ENCODE measurements at places on chromosomes 7 and 10. TPM values are rescaled to one million over a fixed set of nuclear protein-coding genes. Genes with fewer than 3 reads are reported as not detected.

DNA sequence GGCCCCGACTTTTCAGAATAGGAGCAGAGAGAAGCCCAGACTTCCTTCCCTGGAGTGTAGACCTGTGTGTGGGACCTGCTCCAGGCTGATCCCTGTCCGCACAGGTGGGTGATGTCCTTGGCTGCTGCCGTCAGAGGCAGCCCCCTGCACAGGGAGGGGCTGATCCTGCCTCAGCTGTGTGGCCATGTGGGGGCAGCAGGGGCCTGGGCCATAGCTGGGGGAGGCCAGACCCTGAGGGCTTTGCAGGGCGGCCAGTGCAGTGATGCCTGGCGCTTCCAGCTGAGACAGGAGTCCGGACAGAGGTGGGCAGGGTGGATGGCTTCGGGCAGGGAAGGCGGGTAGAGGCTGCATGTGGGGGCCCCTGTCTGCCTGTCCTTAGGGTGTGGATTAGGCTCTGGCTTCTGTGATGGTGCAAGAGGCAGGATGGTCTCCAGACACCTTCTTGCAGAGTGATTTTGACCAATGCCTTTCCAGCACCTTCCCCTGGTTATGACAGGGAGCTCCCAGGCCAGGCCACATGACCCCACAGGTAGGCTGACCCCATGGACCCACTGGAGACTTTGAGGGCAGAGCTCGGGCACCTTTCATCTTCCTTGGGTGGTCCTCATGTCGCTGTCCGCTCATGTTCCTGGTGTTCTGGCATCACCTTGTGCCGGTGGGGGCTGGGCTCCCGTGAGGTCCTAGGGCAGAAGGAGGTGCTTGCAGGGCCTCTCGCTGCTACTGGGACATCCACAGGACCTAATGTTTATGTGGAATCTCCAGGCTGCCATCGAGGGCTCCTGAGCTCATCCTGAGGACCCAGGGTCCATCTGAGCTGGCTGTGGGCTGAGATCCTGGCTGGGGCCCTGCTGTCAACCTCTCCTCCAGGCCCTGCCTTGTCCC lies 141.5 kb downstream of the ADCY1 start:
- H3K27ac ChIP-seq = no peak overlapping the region
- H3K4me1 ChIP-seq = no peaks in the 10 kb centered on the region
- no peaks in the 10 kb centered on the region for H3K36me3 ChIP-seq
- no peak overlapping the region for H3K4me3 ChIP-seq
- H3K27me3 ChIP-seq = no peaks in the 10 kb centered on the region

DNA sequence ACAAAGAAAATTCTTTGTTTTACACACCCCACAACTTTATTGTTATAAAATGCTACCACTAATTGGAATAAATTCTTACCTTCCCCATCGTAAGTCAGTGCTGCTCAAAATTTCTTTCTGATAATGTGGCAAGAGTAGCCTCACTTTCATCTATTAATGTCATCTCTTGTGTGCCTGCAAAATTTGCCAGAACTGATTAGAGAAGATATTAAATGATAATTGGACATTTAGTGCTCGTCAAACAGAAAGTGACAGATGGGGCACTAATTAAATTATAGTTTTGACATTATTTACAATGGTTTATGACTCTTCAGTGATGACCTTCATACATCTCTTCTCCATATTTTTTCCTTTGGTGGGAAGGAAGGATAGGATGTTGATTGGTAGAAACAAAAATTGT lies 690.9 kb downstream of the NXPH1 start:
- H3K36me3 ChIP-seq = no peaks in the 10 kb centered on the region
- H3K4me3 ChIP-seq = no peak overlapping the region
- H3K4me1 ChIP-seq = no peaks in the 10 kb centered on the region
- H3K27ac ChIP-seq = no peak overlapping the region
- DNase-seq = no peak
- H3K27me3 ChIP-seq = no peaks in the 10 kb centered on the region

DNA sequence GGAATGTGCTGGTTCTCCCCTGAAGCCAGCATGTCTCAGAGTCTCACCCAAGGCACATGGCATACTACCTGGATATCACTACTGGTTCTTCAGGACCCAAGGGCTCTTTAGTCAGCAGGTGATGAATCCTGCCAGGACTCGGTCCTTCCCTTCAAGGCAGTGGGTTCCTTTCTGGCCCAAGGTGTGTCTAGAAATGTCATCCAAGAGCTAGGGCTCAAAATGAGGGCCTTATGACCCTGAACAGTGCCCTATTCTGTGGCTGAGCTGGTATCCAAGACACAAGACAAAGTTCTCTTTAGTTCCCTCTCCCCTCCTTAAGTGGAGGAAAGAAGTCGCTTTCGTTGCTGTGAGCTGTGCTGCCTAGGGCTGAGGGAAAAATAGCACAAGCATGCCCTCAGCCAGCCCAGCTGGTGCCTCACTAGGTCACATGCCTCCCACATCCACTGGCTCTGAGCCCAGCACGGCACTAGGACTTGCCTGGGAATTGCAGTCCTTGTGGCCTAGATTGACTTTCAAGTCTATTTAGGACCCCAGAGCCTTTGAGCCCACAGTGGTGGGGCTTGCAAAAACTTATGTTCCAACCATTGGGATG lies 106.0 kb downstream of the BMS1 start:
- H3K4me1 ChIP-seq = no peaks in the 10 kb centered on the region
- no peaks in the 10 kb centered on the region for H3K36me3 ChIP-seq
- H3K4me3 ChIP-seq = no peak overlapping the region
- H3K27me3 ChIP-seq = no peaks in the 10 kb centered on the region

- no peaks in the 10 kb centered on the region for H3K27me3 ChIP-seq
- H3K4me1 ChIP-seq = no peaks in the 10 kb centered on the region
- no peak for DNase-seq
- no peaks in the 10 kb centered on the region for H3K36me3 ChIP-seq
- H3K27ac ChIP-seq = no peak overlapping the region
These were observed 150.8 kb upstream of the PDE1C start for GRCh38 chr7:32221056-32221455.

- H3K27ac ChIP-seq = no peak overlapping the region
- no peak for DNase-seq
- no peaks in the 10 kb centered on the region for H3K36me3 ChIP-seq
These were observed 19.2 kb upstream of the BMPER start for GRCh38 chr7:33886149-33886623.

DNA sequence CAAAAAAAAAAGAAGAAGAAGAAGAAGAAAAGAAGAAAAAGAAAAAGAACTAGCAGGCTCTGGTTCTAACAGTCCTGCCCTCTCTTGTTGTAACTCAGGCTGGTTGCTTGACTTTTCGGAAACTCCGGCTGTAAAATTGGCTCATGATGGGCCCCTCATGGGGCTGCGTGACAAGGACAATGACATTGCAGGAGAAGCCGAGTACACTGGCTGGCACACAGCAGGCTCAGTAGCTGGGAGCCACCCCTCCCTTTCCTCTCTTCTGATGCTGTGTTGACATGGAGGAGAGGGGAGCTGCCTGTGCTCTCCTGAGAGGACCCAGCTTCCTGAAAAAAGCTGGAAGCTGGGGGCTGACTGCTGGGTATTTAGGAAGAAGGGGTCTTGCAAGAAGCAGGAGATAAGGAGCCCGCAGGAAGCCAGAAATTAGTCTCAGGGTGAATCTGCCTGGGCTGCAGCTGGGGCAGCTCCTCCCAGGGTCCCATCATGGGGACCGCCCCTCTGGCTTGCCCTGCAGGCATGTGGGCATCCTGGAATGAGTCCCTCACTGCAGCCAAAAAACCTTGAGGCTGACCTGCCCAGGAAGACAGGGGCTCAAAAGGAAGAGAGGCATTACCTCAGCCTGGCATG lies 14.6 kb upstream of the GPR26 start:
- no peaks in the 10 kb centered on the region for H3K4me1 ChIP-seq
- no peaks in the 10 kb centered on the region for H3K27me3 ChIP-seq
- H3K36me3 ChIP-seq = no peaks in the 10 kb centered on the region
- no peak overlapping the region for H3K4me3 ChIP-seq

DNA sequence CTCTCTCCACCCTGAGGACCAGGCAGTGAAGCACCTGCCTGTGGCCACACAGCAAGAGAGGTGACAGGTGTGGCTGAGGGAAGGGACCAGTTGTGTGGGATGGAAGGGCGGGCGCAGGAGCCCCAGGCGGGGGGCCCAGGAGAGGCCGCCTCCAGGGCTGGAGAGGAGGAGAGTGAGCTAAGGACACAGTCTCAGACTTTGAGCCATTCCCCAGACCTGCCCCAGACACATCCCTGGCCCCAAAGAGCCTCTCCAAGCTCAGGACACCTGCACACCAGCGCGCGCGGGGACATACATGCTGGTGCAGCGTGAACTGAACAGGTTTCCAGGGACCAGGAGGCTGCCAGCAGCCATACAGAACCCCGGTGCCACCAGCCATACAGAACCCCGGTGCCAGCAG lies 237.3 kb downstream of the MAD1L1 start:
- no peaks in the 10 kb centered on the region for H3K36me3 ChIP-seq
- H3K4me3 ChIP-seq = no peak overlapping the region
- H3K27ac ChIP-seq = no peak overlapping the region
- no peak for DNase-seq
- peaks cover 1% of the 10 kb centered on the region for H3K4me1 ChIP-seq
- H3K27me3 ChIP-seq = no peaks in the 10 kb centered on the region

DNA sequence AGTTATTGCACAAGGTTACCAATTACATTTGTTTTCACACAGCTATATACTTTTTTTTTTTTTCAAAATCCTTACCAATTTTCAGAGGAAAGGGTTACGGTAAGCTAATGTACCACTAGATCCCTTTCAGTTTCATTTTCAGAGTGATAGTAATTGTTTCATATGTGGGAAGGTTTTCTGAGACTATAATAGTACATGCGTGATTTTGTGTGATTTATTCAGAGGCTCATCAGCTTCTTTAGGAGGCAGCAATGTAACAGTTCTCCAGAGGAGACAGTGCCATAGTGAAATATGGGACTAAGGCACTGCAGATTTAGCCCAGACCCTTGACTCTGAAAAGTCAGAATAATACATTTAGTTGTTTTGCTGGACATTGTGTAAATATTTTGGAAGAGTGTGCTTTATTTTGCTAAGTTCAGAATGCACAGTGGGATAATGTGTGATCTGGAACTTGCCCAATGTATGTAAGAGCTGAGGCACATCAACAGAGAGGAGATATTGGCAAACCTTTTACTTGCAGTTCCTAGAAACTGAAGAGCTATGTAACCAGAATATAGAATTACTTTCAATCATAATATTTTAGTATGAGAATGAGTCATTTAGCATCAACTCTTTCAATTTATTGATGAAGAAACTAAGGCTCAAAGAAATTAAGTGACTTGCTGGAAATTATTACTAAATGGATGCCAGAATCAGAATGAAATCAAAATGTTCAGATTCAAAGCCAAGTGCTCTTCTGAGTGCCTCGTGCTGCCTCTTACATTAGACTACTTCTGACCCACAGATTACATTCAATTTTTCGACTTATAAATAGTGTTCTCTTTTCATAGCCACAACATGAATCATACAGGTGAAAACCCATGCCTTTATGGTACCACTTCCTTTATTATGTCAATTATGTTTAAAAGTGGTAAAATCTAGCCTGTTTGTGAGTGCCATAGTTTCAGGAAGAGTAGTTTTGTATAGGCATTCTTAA lies 207.7 kb upstream of the TEX47 start:
- H3K4me1 ChIP-seq = peaks cover 16% of the 10 kb centered on the region
- peak overlapping the region; percentile 69 for H3K4me3 ChIP-seq
- no peaks in the 10 kb centered on the region for H3K36me3 ChIP-seq
- H3K27me3 ChIP-seq = peaks cover 5% of the 10 kb centered on the region
- H3K27ac ChIP-seq = peak overlapping the region; percentile 82
- DNase-seq = no peak

DNA sequence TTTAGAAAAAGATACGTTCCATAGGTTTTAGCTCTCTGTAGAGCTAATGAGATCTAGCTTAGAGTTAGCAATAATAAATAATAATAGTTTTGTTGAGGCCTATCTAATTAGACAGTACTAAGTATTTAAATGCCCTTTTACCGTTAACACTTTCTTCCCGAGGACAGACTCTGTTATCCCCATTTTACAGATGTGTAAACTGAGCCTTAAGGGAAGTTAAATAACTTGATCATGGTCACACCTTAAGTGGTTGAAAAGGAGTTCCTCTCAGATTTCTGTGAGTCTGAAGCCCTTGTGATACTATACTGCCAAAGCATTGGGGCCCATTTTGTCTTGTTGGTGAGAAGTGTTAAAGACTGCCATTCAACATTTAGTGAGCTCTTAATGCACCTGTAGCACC lies 61.6 kb downstream of the CYP51A1 start:
- no peak for DNase-seq
- H3K4me1 ChIP-seq = peaks cover 12% of the 10 kb centered on the region
- no peak overlapping the region for H3K27ac ChIP-seq
- no peaks in the 10 kb centered on the region for H3K27me3 ChIP-seq

- H3K4me1 ChIP-seq = no peaks in the 10 kb centered on the region
- peaks cover 8% of the 10 kb centered on the region for H3K27me3 ChIP-seq
- no peak overlapping the region for H3K27ac ChIP-seq
- DNase-seq = no peak
These were observed 68.7 kb upstream of the PRKG1 start for GRCh38 chr10:51005551-51005950.

DNA sequence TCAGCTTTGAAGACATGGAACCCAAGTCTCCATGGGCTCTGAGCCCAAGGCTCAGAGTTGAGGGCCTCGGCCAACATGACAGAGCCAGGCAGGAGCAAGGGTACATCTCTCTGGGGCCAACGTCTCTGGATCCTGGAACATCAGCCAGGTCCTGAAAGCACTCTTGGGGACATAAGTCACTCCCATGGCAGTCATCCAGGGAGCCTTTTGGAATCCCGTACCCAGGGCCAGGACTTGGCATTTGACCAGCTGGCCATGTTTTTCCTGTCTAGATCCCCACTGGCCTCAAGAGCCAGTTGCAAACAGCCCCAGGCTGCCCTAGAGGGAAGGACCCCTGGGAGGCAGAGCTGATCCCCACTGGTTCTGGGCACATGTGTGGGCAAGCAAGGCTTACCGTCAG lies 4.3 kb upstream of the CXCL12 start:
- H3K36me3 ChIP-seq = no peaks in the 10 kb centered on the region
- H3K27ac ChIP-seq = no peak overlapping the region
- H3K4me1 ChIP-seq = no peaks in the 10 kb centered on the region
- no peak for DNase-seq
- H3K4me3 ChIP-seq = no peak overlapping the region
- H3K27me3 ChIP-seq = peaks cover 12% of the 10 kb centered on the region

SHTN1 gene
- total RNA-seq = not detected

CDK14 gene
- 2.1 TPM for total RNA-seq

MEOX2 gene
- not detected for total RNA-seq

BEND7 gene
- not detected for total RNA-seq

HDAC9 gene
- 0.48 TPM for total RNA-seq

FBXO24 gene
- 0.37 TPM for total RNA-seq

AP5Z1 gene
- total RNA-seq = 41.5 TPM

SLIT1 gene
- 0.32 TPM for total RNA-seq

ANXA8 gene
- 7.5 TPM for total RNA-seq
